CD4-positive, alpha-beta T cell (primary cell): ENCODE measurements at places on chromosomes 4 and X. TPM values are rescaled to one million over a fixed set of nuclear protein-coding genes. Genes with fewer than 3 reads are reported as not detected.

The DMRTC1B gene
- total RNA-seq: 2.3 TPM

The PLP1 gene
- total RNA-seq: not detected

The ESX1 gene
- total RNA-seq: not detected

The GPC4 gene
- total RNA-seq: not detected

DNA sequence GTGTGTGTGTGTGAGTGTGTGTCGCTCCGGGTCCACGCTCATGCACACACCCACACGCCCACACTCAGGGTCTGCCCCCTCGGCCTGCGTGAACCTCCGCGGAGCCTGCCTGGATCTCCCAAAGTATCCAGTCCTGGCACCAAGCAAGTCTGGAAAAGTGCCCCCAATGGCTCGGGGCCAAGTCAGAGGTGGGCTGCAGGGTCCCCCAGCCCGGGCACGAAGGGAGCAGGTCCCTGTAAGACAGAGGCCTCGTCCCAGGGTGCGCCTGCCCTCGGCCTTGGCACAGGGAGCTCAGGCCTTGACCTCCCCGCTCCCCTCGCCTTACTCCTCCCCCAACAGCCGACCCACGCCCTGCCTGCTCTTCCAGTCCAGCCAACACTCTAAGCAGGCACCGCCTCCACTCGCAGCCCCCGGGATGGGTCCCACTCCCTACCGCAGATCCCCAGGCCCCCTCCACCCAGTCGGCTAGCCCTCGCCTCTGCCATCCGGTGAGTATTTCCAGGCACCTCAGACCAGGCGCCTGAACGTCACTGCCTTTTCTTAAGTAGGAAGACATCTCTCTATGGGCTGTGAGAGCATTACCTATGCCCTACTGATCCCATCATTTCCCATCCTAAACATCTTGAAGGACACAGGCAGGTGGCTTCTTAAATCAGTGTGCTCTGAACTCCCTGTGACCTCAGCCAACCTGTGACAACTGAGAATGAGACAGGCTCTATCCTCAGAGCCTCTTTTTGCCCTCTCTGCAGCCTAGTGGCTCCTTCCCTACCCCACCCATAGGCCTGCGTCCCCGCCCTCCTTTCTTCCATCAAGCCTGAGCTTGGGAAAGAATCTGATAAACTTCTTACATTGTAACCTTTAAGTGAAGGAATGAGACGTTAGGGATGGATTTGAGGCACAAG, 704 bp downstream of the FAM114A1 start:
- peak; percentile 20 for DNase-seq

GRCh38 chrX:9495496-9495895, 30.6 kb downstream of the TBL1X start:
- DNase-seq: no peak

DNA sequence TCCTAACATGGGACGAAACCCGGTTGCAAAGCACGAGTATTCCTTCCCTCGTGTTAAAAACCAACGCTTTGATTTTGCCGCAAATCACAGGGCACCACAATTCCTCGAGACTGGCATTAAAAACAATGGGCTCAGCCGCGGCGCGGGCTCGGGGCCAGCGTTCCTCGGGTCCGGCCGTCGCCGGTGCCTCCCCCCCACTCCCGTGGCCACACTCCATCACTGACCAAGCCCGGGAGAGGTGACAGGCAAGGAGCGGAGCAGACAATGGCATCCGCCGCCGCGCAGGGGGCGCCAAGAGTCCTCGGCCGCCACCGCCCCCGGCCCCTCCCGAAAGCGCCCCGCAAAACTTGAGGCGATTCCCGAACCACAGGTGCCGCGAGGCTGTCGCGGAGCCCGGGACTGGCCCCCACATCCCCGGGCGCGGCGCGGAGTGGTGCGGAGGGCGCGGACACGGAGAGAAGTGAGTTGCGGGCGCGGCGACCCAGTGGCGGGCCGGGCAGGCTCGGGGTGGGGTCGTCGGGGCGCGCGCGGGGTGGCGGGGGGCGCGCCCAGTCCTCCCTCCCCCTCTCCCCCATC, 445 bp downstream of the AP1S2 start:
- DNase-seq: peak; percentile 18

DNA sequence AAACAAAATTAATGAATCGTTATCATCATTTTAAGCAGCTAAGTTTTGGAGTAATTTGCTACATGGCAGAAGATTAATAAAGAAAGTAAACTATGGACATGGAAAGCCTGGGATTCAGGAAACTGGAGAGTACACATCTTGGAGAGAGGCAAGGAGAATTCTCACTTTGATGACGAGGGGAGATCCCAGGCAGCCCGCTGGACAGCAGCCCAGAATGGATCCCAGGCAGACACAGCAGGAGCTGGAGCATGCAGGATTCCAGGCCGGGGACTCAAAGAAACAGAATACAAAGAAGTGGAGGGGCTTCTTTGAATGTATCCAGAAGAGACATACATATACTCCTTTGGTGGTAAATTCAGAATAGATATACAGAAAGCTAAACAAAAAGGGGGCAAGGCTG, 118.0 kb upstream of the ATP6AP2 start:
- no peak for DNase-seq

GRCh38 chrX:13085526-13085925, 41.1 kb upstream of the FAM9C start:
- DNase-seq: peak; percentile 72

DNA sequence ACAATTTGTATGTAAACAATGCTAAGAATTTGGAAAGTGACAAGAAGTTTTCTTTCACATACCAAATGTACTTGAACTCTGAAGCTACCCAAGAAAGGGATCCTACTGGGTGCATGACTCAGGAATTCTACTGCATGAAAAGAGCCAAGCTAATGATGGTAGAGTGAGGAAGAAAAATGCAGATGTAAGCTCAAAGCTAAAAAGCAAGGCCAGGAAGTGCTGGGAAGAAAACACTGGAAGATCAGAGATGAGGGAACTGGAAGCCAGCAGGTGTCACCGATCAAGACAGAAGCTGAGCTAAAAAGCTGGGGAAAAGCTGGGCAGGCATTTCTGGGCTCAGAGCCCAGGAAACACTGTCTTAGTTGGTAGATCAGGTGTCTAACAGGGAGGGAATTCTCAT, 449.1 kb downstream of the NKX6-1 start:
- no peak for DNase-seq
